ENCODE measurements at places on chromosomes 12 and 14. TPM values are rescaled to one million over a fixed set of nuclear protein-coding genes. Genes with fewer than 3 reads are reported as not detected.

DNA sequence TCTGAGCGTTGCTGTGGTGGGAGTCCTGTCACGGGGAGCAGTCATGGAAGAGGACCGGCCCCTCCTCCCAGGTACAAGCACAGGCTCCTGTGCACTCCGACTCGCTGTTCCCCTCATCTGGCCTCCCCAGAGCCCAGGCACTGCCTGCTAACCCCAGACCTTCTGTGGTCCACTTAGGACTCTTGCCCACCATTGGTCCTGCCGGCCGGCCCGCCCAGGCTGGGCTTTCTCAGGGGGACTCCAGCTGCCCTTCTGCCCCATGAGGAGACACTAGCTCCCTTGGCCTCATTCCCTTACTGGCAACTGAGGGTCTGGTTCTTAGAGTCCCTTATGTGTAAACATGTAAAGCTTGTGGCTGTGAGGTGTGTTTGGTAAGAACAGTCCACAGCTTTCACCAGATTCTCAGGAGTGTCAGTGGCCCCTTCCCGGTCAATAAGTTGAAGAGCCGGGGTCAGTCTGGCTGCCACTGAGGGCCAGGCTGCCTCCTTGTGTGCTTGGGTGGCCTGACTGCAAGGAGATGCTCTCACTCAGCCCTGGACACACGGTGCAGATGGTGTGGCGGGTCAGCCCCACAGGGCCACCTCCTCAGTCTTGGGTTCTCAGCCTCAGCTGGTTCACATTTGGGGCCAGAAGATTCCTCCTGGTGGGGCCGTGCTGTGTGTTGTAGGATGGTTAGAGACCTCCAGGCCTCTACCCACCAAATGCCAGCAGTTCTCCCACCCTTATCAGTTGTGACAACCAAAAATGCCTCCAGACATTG is 43.6 kb downstream of the DDX51 start:
- no peak for DNase-seq

DNA sequence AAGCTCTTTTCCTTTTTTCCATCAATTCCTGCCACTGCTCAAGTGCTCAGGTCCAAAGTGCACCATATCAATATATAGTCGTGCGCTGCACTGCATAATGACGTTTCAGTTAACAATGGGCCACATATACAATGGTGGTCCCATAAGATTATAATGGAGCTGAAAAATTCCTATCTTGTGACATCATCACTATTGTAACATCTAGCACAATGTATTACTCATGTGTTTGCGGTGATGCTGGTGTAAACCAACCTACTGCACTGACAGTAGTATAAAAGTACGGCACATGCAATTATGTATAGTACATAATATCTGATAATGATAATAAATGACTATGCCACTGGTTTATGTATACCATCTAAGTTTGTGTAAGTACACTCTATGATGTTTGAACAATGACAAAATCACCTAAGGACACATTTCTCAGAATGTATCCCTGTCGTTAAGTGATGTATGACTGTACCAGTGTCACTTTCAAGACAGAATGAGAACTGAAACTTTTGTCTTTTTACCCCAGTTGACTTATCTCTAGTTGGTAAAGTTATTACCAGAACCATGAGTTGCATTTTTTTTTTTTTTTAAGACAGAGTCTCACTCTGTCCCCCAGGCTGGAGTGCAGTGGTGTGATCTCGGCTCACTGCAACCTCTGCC is 53.7 kb upstream of the INSM2 start:
- peak; percentile 73 for DNase-seq

- no peak for DNase-seq
Observed at GRCh38 chr14:79783041-79783440, 428.3 kb downstream of the DIO2 start.

DNA sequence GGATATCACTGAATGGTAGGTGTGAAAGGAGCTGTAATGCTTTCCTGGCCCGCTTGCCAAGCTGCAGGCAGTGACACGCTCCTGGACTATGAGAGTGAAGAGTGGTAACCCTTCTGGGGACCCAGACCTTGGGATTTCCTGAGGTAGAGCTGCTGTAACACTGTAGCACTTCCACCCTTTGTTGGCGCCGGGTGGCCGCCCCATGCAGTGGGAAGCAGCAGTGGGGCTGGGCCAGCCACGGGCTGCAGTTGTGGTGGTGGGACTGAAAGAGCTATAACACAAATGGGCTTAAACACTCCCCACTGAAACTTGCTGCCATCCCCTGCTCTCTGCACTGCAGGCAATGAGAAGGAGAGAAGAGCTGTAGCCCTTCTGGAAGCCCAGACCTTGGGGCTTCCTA is 9.6 kb upstream of the FBXO33 start:
- DNase-seq = no peak

DNA sequence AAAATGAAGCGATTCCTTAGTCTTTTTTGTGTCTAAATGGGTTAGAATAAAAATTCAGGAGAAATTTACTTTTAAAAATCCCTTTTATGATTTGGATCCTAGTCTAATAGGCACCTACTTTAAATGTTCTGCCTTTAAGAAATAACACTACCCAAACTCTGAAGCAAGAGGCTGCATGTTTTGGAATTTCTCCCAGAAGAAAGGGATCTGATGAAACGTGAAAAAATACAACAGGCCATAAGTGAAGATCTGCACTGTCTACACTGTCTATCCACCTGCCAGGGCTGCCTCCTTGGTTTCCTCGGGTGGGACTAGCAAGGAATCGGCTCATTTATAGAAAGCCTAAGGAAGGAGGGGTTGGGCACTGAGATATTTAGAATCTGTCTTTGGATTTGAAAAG is 22.1 kb downstream of the ACVR1B start:
- DNase-seq = no peak

DNA sequence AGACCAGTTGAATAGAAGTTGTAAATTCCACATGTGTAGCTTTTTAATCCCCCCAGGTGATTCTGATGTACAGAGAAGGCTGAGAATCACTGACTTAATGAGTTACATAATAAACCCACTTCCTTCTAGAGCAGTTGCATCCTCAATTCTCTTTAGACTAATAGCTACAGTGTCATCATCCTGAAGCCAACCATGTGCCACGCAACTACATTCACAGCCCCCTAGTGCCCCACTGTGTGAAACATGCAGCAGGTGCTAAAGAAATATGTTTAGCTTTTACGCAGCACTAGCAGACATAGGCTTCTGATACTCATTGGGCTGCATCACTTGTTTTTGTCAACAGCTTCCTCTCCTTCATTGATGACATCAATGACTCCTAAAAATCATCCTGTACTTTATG is 1168.3 kb downstream of the BCL11B start:
- no peak for DNase-seq

DNA sequence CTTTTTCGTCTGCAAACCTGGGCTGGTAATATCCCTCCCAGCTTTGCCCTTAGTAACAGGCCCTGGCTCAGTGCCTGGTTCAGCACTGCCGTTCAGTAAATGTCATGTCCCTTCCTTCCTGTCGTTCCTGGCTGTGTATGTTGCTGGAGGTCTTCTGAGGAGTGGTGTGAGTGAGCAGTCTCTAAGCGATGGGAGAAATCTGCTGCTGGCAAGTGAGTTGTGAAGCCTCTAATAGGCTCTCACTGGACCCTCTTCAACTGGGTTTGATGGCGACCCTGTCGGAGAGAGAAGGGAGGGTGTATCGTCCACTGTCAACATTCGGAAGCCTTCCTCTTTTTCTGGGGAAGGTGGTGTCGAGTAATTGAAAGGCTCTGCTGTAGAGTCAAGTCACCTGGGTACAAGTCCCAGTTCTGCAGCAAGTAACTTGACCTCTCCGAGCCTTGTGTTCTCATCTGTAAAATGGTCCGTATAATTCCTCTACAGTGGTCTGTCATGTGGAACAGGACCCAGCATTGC is 62.8 kb downstream of the HRK start:
- DNase-seq = no peak

- no peak for DNase-seq
Observed at GRCh38 chr14:94686511-94687160, 74.4 kb downstream of the SERPINA3 start.

- DNase-seq = peak; percentile 39
Observed at GRCh38 chr12:124498275-124499189, 68.9 kb downstream of the NCOR2 start.

- DNase-seq = no peak
Observed at GRCh38 chr12:18696971-18697602, 40.7 kb downstream of the PLCZ1 start.

DNA sequence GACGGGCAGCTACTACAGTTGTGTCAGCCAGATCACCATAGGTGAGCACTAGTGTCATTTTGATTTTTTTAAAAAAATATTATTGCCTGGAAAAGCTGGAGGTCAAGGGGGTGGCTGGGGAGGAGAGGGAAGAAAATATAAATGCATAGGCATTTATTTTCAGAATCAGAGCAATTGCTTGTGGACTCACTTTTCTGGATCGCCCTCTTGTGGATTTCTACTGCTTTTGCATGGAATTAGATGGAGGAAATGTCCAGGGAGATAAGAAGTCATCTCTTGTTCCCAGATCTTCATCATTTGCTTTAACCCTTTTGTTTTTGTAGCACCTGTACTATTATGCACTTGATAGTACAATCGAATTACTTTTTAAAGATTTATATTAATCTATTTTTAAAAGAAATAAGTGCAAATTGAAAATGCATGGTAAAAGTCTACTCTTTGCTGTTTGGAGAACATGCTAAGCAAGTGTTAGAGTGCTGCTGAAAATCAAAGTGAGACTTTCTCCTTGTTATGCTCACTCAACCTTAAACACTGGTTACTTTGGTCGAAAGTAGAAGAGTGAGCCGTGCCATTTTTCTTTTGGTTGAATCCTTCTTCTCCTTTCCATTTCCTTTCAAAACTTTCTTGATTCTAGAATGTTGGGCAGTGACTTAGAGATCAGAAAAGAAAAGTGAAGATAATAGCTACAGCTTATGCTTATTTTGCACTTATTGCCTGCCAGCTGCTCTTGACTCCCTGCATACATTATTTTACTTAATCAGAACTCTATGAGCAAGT is 60.6 kb upstream of the ANO4 start:
- peak; percentile 35 for DNase-seq

DNA sequence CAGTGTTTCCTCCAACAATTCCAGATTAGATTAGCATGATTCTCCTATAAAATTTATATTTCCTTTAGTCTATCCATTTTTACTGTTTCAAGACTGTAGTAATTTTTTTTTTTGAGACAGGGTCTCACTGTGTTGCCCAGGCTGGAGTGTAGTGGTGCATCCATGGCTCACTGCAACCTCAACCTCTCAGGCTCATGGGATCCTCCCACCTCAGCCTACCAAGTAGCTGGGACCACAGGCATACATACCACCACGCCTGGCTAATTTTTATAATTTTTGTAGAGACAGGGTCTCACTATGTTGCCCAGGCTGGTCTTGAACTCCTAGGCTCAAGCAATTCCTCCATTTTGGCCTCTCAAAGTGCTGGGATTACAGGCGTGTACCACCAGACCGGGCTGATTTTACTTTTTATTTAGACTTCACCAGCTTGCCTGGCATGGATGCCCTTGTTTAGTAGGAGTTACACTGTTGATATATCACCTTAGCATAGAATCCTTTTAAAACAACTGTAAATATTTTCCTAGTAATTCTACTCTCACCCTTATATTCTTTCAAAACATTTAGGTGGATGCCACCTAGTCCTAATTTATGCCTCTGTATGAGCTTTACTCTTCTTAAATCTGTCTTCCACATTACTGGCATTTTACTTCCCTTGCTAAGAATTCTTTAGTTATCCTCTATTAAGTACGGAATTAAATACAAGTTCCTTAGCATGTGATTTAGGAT is 55.8 kb upstream of the LIMA1 start:
- no peak for DNase-seq

GRCh38 chr14:36988568-36988967 is 183.8 kb downstream of the SLC25A21 start:
- no peak for DNase-seq

DNA sequence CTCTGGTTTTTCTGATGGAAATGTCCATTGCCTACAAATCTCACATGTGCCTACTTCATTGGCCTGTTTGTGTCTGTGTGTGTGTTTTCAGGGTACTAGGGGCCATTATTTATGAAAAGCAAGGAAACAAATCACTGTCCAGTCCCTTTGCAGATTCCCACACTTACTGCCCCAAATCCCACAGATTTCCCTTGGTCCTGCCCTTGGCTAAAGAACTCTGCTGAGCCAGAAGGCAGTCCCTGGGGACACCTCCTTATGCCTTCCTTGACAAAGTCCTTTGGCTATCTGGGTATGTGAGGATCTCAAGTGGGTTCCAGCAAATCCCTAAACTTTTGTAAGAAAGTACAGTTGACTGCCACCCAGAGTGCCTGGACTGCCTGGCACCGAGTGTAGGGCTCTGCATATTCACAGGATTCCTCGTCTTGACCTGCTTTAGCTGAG is 388.1 kb downstream of the BCAT1 start:
- no peak for DNase-seq

- no peak for DNase-seq
Observed at GRCh38 chr12:50686976-50687375, 76.9 kb upstream of the ATF1 start.

GRCh38 chr14:31902945-31903646 is 174.0 kb upstream of the ARHGAP5 start:
- DNase-seq = no peak

- DNase-seq = no peak
Observed at GRCh38 chr14:24238123-24238522, 4.3 kb downstream of the TINF2 start.

- DNase-seq = peak; percentile 59
Observed at GRCh38 chr14:65940056-65940735, 527.7 kb downstream of the FUT8 start.

- DNase-seq = peak; percentile 40
Observed at GRCh38 chr14:37594971-37595808, at the start of the genes FOXA1 and TTC6. FOXA1 (minus strand) TSS chr14:37595249; CDS start chr14:37594972, 277 bp downstream. TTC6 (plus strand) TSS chr14:37595629; CDS start chr14:37622065, 26,436 bp downstream.

GRCh38 chr12:42987216-42987650 is 397.7 kb upstream of the PRICKLE1 start:
- DNase-seq = peak; percentile 31

GRCh38 chr14:102594514-102595175 is 2.2 kb downstream of the RCOR1 start:
- peak; percentile 58 for DNase-seq

GRCh38 chr12:112322882-112323547 is 59.2 kb downstream of the HECTD4 start:
- DNase-seq = no peak

DNA sequence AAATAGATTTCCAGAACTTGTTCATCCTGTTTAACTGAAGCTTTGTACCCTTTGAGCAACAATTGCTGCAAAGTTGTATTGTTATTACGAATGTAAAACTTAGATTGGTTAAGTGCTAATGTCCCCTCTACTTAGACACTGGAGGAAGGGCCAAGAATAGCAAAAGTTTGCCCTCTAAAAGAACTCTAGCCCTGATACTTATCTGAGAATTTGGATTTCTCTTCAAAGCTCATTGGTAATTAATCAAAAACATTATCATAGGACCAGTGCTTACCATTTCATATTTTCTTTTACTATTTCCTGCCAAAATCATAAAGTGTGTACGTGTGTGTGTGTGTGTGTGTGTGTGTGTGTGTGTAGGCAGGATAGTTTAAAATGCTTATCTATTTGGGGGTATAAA is 58.2 kb downstream of the LMNTD1 start:
- DNase-seq = no peak

- no peak for DNase-seq
Observed at GRCh38 chr14:52067873-52068614, 815 bp downstream of the NID2 start.

- no peak for DNase-seq
Observed at GRCh38 chr12:24718617-24719016, 230.3 kb downstream of the BCAT1 start.

GRCh38 chr14:99040052-99040451 is 231.9 kb downstream of the BCL11B start:
- DNase-seq = no peak

- no peak for DNase-seq
Observed at GRCh38 chr12:9706086-9706685, 26.7 kb downstream of the CLECL1 start.

GRCh38 chr14:95136631-95137030 is 20.7 kb downstream of the DICER1 start:
- DNase-seq = no peak

KCNJ8 gene
- 1.0 TPM for total RNA-seq

HCAR1 gene
- not detected for total RNA-seq

RXYLT1 gene
- total RNA-seq = 33.5 TPM

SLC17A8 gene
- not detected for total RNA-seq

Measured in H4 (cell line).